ENCODE measurements at places on chromosomes 6 and 20. TPM values are rescaled to one million over a fixed set of nuclear protein-coding genes. Genes with fewer than 3 reads are reported as not detected.

DNA sequence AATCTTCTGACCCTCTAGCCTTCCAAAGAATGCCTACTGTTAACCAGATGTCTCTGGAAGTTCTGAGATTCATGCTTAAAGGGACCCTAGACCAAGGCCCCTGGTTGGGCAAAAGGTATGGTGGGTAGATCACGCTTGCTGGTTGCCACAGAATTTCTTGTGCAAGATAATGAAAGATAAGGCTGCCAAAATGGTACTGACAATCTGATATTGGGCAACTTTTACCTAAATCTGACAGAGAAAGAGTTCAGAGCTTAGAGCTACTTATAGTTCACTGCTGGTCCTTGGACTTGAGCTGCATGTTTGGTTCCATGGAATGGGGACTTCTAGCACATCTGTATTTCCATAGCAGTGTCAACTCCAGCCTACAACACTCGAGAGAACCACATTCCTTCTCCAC is 12.0 kb downstream of the DEFB114 start:
- no peak for DNase-seq

- no peak for DNase-seq
Measured at GRCh38 chr20:47031004-47031403, 136.4 kb downstream of the EYA2 start.

- DNase-seq = no peak
Measured at GRCh38 chr6:24603241-24603640, 42.8 kb downstream of the KIAA0319 start.

Gene ERVFRD-1
- total RNA-seq = not detected
